ENCODE measurements at places on chromosomes 2 and 18.

- no peak for DNase-seq
Measured at GRCh38 chr18:44682871-44683221, 2.2 kb downstream of the SETBP1 start.

GRCh38 chr18:11578799-11579198 is 30.6 kb upstream of the SLC35G4 start:
- no peak for DNase-seq

- no peak for DNase-seq
Measured at GRCh38 chr2:9797681-9798556, 45.4 kb upstream of the TAF1B start.

GRCh38 chr2:239167766-239168444 is 232.9 kb downstream of the HDAC4 start:
- DNase-seq, result no peak

- no peak for DNase-seq
Measured at GRCh38 chr2:233789554-233789953, 11.4 kb downstream of the MROH2A start.

- DNase-seq, result no peak
Measured at GRCh38 chr2:114122930-114123329, 233.0 kb downstream of the ACTR3 start.

GRCh38 chr2:30358842-30359241 is 88.2 kb upstream of the LCLAT1 start:
- no peak for DNase-seq

GRCh38 chr18:2114765-2115164 is 456.5 kb downstream of the METTL4 start:
- no peak for DNase-seq

DNA sequence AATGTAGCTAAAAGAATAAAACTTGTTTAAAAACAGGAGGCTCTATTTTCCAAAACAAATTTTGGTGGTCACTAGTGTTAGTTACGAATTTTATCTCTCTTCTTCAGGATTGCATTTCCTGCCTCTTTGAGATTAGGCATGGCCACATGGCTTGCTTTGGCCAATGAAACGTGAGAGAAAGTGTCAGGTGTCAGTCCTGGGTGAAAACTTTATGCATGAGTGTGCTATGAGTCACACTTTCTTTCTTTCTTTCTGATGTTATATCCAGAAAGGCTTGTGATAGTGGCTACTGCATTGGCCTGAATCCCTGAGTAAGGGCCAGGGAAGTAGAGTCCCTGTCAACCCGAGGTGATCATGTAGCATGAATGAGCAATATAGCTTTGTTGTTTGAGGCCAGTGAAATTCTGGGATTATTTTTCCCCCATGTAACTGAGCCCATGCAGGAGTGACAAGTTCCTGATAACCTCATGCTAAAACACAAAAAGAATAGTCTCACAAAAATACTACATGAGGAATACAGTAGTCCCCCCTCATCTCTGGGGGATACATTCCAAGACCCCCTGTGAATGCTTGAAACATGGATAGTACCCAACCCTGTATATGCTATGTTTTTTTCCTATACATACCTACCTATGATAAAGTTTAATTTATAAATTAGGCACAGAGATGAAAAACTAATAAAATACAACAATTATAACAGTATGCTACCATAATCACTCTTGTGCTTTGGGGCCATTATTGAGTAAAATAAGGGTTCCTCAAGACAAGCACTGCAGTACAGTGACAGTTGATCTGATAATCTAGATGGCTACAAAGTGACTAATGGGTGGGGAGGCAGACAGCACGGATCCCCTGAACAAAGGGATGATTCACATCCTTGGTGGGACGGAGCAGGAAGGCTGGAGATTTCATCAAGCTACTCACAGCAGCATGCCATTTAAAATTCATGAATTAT is 109.5 kb downstream of the CDC42EP3 start:
- no peak for DNase-seq

- no peak for DNase-seq
Measured at GRCh38 chr18:7725897-7726296, 158.8 kb downstream of the PTPRM start.

DNA sequence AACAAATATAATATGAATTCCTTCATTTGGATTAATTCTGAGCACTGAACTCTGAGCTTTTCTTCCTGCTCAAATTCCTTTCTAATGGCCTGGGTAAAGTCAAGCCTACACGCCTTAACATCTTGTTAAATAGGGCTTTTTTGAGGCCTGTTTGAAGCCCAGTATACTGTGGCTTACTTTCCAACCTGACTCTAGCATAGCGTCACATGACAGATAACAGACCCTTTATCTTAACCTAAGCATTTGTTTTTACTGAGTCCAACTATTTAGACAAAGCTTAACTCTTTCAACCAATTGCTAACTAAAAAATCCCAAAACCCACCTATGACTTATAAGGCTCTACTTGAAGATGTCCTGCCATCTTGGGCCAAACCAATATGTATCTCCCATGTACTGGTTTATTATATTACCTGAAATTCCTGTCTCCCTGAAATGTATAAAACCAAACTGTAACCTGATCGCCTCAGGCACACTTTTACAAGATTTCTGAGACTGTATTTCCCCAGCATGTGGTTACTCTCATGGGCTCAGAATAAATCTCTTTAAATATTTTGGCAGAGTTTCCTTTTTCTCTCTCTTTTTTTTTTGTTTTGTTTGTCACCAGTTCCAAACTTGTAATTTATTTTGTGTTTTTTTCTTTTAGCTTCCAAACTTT is 271.1 kb upstream of the VWC2L start:
- DNase-seq, result no peak

- no peak for DNase-seq
Measured at GRCh38 chr18:44937960-44938719, 257.5 kb downstream of the SETBP1 start.

- DNase-seq, result no peak
Measured at GRCh38 chr18:23927821-23928746, 86.5 kb upstream of the TTC39C start.

GRCh38 chr2:219551441-219552381 is 7.9 kb downstream of the TMEM198 start:
- no peak for DNase-seq

- DNase-seq, result no peak
Measured at GRCh38 chr2:19358242-19359020, at the start of gene OSR1. Gene OSR1, minus strand, starts transcription at chr2:19358623. Its CDS starts 4,818 bp downstream, at chr2:19353805.

DNA sequence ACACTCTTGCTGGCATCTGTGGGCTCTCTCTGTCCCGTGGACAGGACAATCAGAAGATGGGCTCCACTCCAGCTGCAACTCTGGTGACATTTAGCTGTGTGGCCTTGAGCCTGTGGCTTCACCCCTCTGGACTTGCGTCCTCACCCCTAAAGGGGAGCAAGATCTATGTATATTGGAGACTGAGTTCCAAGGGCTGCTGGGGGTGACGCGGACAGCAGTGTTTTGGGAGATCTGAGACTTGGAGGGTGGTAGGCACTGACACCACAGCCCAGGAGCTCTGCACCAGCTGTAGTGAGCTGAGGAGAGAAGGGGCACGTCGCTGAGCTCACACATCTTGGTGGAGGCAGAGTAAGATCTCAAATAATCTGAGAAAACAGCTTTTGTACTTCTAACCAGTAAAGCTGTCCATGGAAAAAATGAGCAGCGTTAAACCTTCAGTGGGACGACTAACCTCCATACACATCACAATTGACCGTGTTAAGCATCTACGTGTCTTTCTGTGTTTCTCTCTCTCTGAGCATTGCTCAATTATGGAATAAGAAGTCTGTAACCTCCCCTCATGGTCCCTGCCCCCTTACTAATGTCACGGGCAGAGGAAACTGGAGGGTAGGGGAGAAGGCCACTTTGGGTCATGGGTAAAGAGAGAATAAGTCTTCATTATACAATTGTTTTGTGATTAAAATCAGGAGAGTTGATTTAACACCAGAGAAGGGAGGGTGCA is 85.8 kb downstream of the SH3RF3 start:
- no peak for DNase-seq

- no peak for DNase-seq
Measured at GRCh38 chr2:202129841-202130240, 56.8 kb downstream of the KIAA2012 start.

DNA sequence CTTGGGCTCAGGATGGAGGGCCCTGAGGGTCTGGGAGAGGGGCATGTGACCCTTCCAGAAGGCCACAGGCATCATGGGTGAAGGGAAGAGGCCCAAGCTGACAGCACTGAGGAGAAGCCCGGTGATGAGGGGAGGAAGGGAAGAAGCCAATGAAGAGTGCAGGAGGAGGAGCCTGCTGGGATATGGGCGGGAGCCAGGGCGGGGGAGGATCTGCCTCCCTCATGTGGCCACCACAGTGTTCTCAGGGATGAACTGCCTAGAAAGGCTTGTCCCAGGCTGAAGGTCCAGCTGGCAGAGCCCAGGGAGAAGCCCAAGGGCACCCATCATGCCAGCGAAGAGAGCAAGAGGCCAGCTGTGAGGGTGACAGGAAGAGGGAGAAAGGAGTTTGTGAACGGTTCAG is 24.6 kb upstream of the PLB1 start:
- no peak for DNase-seq

GRCh38 chr2:166239548-166239947 is 111.7 kb upstream of the SCN1A start:
- DNase-seq, result no peak

GRCh38 chr2:75595541-75596395 is 35.0 kb upstream of the EVA1A start:
- DNase-seq, result no peak

DNA sequence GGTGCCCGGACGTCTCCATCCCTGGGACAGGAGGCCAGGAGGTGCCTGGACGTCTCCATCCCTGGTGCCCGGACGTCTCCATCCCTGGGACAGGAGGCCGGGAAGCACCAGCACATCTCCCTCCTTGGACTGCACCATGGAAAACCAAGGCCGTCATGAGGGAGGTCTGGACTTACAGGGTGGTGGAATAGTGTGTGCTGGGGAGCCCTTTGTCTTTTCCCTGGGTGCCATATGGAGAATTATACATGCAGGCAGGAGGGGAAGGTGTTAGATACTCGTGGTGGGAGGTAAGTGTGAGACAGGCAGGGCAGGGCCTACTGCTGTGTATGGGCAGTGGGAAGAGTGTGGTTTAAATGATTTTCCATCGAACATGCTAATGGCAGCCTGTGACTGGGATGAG is 52.9 kb downstream of the RTP5 start:
- no peak for DNase-seq

DNA sequence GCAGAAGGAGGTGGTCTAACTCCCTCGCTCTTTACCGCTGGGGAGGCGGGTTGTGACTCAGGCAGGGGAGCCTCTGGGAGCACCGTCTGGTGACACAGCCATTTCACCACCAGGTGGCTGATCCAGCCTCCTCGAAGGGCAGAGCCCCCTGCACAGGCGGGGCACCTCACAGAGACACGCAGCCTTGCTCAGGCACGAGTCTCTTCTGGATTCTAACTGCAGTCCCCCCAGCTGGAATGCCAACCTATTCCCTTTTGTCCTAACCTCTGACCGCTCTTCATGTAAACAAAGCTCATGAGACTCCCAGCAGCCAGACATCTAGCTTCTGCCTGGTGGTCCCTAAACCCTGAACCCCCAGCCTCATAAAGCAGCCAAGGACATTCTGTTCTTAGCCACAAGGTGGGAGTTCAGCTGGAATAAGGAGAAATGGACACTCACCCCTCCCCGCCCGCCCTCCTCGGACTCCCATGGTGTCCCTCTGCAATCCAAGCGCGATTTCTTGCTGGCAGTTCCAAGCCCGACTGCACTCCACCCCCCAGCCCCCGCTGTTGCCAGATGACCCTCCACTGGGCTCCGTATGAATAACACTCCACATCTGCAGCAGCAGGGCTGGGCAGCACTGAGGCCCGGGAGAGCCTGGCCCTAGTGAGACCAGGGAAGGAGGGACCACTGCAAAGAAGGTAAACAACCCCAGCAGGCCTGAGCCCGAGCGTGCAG is 84.3 kb downstream of the TNS1 start:
- no peak for DNase-seq
